ENCODE measurements at places on chromosomes 16 and 17. TPM values are rescaled to one million over a fixed set of nuclear protein-coding genes. Genes with fewer than 3 reads are reported as not detected.

Gene WIPI1
- total RNA-seq: 45.5 TPM

DNA sequence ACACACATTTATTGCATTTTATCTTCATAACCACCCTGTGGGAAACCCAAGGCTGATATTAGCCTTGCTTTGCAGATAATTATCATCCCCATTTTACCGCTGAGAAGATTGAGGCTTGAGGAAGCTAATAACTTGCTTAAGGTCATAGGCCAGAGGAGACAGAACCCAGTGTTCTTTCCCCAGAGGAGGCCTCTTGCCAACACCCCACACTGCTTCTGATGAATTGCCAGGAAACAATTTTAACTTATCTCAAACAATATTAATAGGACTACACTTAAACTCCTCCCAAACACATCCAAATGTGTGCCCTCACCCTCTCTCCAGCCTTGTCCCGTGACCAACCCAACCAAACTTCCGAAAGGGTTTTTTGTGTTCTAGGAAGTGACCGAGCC, 2.1 kb upstream of the SPG7 start:
- DNase-seq: no peak

DNA sequence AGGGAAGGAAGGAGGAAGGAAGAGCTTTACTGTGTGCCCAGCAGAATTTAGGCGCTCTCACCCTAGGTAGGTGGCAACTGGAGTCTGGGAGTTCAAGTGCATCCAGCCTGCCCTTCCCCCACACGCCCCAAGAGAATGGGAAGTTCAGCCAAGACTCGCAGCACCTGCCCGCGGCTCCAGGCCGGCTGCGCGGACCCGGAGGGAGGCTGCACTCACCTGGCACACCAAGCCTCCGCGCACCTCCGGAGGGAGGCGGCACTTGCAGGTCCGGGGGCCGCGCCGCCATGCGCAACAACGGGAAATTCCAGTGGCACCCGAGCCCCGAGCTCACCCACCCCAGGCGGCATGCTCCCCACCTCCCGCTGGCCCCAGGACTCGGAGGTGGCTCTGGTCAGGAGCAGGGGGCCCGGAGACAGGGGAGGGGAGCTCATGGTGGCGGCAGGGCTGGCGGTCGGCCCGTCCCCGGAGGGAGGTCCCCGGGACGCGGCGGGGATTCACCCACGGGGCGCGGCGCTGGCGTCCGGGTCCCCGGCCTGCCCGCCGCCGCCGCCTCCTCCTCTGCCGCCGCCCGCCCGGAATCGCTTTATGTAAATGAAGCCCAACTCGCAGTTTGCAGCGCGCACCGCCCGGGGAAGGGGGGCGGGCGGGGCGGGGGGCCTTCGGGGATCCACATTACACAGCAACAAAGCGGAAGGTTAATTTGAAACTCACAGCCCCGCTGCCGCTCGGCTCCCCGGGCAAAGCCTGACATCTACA, at the start of gene ZFHX3:
TSS of gene ZFHX3 (minus strand) at position 593 of the 756 bp plus-strand sequence. CDS start 87,983 bp downstream, outside the sequence.
- no peak for DNase-seq

DNA sequence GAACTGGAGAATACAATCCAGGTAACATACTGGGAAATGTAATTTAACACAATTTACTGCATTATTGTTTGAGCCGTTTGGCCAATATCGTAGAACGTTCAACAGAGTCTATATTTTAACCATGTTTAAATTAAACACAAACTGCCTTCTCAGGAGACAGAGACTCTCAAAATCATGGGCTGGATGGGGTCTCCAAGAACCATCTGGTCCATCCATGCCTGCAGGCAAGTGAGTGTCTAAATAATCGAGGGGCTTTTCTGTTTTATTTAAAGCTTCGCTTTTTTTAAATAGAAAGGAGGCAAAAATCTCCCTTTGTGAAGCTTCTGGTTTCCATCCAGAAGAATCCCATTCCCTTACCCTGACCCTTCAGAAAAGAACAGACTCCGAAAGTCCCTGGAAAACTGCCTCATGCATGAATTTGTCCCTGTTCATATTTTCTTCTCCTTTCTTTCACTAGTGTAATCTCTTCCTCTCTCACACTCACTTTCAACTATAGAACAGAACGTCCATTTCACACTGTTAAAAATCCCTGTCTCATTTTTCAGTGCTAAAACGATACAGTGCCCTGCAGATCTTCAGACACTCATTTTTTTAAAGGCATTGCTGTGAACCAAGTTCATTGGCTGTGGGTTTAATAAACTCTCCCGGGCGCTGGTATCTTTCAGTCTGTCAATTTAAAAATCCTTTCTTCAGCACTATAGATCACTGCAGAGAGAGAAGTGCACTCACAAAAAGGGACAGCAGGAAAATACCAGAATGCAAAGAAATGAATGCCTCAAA, 111.4 kb upstream of the TOM1L1 start:
- DNase-seq: no peak

Gene CSH1
- not detected for total RNA-seq

Gene CPSF4L
- total RNA-seq: not detected

- DNase-seq: no peak
These were observed 426.6 kb upstream of the CDH11 start for GRCh38 chr16:65548470-65548869.

- DNase-seq: no peak
These were observed 20.6 kb downstream of the QPRT start for GRCh38 chr16:29699324-29700219.

GRCh38 chr16:86354641-86355513, 155.4 kb upstream of the FOXF1 start:
- no peak for DNase-seq

- DNase-seq: no peak
These were observed 210.0 kb downstream of the C16orf95 start for GRCh38 chr16:87107201-87107600.

- no peak for DNase-seq
These were observed 15.9 kb downstream of the CHAD start for GRCh38 chr17:50452630-50453300.

GRCh38 chr17:72311004-72311403, 190.2 kb downstream of the SOX9 start:
- no peak for DNase-seq

Gene RPL27
- 934 TPM for total RNA-seq

Gene TBC1D3G
- not detected for total RNA-seq
